ENCODE measurements at places on chromosomes 5 and 9.

DNA sequence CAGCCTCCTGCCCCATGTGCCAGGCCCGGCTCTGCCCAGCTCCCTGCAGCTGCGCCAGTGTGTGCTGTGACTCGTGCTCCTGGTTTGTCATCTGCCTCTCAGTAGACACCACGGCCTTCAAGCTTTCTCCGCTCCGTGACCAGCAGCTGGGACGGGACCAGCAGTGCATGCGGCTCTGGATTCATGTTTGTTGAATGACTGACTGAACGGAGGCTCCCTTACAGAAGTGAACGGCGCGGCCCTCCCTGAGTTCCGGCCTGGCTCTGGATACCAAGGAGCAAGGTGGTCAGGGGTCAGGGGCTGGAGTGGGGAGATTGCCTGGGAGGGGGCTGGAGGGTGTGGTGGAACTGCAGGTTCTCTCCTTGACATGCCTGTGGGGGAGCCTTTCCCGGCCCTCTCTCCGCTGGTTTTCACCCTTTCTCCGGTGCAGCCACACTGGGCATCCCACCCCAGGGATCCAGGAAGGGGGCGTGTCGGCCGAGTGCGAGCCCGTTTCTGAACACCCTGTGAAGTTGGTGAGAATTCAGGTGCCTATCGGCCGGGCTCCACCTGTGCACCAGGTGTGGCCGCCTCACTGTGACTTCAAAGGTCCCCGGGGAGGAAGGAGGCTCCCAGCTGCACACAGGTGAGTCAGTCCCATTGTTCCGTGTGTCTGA is 11.1 kb upstream of the CEP72 start:
- DNase-seq: no peak

GRCh38 chr9:79617395-79617794 is 45.6 kb downstream of the TLE4 start:
- DNase-seq: peak; percentile 48

DNA sequence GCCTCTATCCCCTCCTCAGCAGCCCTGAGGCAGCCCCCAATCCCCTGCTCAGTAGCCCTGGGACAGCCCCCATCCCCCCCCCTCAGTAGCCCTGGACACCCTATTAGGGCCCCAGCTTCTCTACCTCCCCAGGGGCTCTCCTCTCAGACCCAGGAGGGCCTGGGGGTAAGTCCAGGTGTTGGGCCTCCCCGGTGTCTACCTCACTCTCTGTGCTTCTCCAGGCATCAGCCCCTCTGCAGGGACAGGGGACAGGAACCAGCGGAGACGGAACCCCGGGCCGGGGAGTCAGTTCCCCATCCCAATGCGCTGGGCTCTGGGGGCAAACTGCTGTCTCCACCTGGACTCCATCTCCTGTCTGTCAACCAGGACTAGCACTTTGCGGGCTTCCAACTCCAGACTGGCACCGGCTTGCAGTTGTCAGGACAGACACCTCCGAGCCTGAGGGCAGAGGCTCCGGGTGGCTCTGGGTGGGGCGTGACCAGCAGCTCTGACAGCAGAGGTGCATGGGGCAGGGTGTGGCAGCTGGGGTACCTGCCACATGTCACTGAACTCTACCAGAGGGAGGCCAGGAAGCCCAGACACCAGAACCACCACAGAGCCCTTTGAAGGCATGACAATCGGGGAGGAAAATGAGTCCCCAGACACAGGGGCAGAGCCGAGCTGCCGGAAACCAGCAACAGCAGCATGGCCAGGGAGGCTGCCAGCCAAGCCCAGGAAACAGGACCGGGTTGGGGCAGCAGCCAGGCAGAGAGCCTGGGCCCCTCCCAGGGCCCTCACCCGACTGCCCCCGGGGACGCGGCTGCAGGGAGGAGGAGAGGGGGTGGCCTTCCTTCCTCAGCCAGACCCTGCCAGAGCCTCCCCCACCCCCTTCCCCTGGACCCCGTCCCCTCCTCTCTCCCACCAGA is 17.7 kb upstream of the UBAC1 start:
- no peak for DNase-seq

DNA sequence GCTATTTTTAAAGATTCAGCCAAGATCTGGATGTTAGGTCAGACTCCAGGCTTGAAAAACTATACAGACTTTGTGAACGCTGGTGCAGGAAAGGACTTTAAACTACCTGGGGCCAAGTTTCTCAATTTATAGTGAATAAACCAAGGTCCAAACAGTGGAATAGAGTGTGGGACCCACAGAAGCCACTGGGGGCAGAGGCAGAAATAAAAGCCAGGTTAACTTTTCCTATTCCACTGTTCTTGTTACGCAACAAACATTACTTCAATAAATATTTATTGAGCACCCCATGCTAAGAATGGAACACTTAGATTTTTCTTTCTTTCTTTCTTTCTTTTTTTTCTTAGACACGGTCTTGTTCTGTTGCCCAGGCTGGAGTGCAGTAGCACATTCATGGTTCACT is 11.0 kb upstream of the HAVCR1 start:
- DNase-seq: no peak

DNA sequence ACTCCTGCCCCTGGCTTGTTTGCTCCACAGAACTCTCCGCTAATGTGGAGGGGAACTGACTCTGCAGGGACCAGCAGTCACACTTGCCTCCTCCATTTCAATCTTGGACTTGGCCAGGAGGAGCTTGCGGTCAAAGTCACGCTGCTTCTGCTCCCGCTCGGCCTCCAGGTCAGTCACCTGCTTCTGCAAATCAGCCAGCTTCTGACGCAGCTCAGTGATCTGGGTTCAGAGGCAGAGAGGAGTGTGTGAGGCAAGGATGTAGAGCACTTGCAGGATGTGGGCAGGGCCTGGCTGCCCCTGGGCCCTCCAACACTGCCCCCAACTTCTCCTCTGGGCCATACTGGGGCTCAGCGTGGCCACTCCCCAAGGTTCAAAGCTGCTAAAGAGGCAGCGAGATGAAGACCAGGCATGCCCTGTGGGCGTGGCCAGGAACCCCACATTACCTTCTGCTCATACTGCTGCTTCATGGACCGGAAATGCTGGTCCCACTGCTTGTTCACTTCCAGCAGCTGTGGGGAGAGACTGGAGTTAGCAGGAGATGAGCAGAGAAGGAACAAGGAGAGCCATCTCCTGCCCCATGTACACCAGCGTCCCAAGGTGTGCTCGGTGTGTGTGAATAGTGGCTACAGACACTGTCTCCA is 22.2 kb downstream of the GPX3 start:
- DNase-seq: no peak

DNA sequence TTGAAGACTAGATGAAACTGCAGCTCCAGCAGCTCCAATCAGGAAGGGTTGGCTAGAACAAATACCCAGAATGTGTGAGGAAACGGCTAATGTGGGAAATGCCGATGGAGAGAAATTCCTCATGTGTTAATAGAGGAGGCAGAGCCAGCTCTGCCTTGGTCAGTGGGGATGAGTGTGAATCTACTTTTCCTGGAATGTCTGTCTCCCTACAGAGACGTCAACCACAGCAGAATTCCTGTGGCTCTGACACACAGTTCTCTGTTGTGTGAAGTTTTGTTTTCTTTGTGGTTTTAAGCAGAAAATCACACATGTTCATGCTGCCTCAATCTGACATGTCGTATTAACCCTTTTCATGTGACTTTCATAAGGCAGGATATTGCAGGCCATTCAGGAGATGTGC is 476.6 kb upstream of the WWC1 start:
- DNase-seq: no peak

DNA sequence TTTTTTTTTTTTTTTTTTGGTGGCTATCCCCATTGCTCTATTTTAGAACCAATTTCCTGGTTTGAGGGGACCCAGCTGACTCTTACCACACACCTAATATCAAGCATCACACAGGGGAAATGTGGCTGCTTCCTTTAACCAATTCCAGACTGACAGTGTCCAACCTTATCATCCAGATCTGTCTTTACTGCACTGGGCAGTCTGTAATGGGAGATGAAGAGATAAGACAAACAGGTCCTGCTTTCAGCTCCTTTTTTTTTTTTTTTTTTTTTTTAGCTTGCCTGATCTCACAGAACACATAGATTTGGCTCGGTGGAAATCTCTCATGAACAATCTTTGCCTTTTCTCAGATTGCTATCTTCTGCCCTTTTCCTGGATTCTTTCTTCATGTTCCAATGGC is 198.8 kb upstream of the TYRP1 start:
- DNase-seq: no peak

- no peak for DNase-seq
Measured at GRCh38 chr9:126668058-126668457, 54.3 kb downstream of the LMX1B start.
